MCF 10A (cell line): ENCODE measurements at places on chromosomes 7 and 10. TPM values are rescaled to one million over a fixed set of nuclear protein-coding genes. Genes with fewer than 3 reads are reported as not detected.
A peak's percentile ranks its signal among the peaks of the same experiment; 100 is the strongest.

DNA sequence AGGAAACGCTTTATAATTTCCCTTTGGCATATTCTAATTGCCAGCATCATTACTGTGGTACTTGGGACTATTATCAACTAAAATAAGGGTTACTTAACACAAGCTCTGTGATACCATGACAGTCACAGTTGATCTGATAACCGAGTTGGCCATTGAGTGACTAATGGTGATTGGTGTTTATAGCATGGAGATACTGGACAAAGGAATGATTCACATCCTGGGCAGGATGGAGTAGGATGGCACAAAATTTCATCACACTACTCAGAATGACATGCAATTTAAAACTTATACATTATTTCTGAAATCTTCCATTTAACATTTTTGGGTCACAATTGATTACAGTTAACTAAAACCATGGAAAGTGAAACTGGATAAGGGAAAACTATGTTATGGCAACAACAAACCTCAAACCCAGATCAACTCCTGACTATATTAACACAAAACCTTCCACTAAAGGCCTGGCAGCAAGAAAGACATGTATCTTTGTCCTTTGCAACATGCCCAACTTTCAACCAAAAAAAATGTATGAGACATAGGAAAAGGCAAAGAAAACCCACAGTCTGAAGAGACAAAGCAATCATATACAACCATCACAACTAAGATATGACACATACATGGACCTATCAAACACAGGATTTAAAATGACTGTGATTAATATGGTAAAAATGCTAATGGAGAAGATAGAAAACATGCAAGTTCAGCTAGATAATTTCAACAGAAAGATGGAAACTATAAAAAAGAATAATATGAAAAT lies 208.5 kb upstream of the NRP1 start:
- no peaks in the 10 kb centered on the region for H3K36me3 ChIP-seq
- peak; percentile 58 for DNase-seq
- no peaks in the 10 kb centered on the region for H3K27me3 ChIP-seq
- H3K27ac ChIP-seq: peak overlapping the region; percentile 67
- peaks cover 18% of the 10 kb centered on the region for H3K4me1 ChIP-seq

The PAX4 gene
- total RNA-seq: not detected in 2 replicates

- H3K4me1 ChIP-seq: peaks cover 38% of the 10 kb centered on the region
- H3K27ac ChIP-seq: no peak overlapping the region
- no peak overlapping the region for H3K4me3 ChIP-seq
- no peak for DNase-seq
Measured at GRCh38 chr10:96616961-96617360, 30.1 kb upstream of the TM9SF3 start.

DNA sequence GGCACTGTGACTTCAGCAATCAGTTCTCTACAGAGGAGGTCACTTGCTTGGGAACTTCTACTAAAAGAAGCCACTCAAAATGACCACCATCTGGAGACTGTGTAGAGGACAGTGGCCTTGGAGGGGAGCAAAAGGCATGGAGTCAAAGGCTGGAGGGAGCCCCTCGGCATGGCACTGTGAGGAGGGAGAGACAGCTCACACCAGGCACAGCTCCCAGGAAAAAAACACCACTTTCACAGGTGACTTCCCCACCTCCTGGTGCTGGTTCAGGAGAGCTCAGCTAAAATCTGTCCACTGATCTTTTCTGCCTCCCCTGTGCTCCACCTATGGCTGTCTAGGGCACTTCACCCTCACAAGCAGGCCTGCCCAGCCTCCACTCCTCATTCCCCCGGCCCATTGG lies 649.4 kb upstream of the MGMT start:
- no peaks in the 10 kb centered on the region for H3K4me1 ChIP-seq
- H3K36me3 ChIP-seq: no peaks in the 10 kb centered on the region
- H3K27me3 ChIP-seq: peaks cover under 1% of the 10 kb centered on the region

GRCh38 chr10:59085054-59085453 lies 91.4 kb upstream of the PHYHIPL start:
- peaks cover 76% of the 10 kb centered on the region for H3K27me3 ChIP-seq
- H3K27ac ChIP-seq: no peak overlapping the region
- no peak overlapping the region for H3K4me3 ChIP-seq
- no peaks in the 10 kb centered on the region for H3K36me3 ChIP-seq
- DNase-seq: no peak
- peaks cover 11% of the 10 kb centered on the region for H3K4me1 ChIP-seq

GRCh38 chr10:112231602-112232400 lies 48.2 kb upstream of the GPAM start:
- H3K4me3 ChIP-seq: no peak overlapping the region
- peaks cover 65% of the 10 kb centered on the region for H3K4me1 ChIP-seq
- no peaks in the 10 kb centered on the region for H3K36me3 ChIP-seq
- H3K27ac ChIP-seq: no peak overlapping the region
- no peak for DNase-seq

DNA sequence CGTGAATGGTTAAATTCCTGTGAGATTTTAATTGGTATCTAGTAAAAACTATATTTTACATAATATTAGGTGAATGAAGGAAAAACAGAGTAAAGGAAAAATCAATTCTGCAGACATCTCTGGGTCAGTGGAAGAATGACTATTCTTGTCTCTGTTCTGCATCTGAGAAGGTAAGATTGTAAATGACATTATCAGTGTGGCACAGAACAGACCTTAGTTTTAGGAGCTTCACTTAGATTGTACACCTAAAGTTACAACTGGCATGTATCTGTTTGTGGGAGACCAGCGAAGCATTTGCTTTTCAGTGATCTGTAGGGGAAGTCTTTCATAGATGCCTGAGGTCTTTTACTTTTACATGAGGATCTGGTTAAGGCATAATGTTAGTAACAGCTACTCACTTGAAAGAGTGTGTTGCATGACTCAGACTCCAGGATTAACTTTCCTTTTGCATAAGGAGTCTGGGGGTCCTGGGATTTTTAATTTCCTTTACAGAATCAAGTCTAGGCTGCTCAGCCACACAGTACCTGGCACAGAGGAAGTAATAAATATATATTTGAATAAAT lies 56.2 kb downstream of the JMJD1C start:
- DNase-seq: peak; percentile 19
- no peak overlapping the region for H3K27ac ChIP-seq
- H3K4me3 ChIP-seq: no peak overlapping the region
- H3K36me3 ChIP-seq: peaks cover 20% of the 10 kb centered on the region
- H3K4me1 ChIP-seq: peaks cover 14% of the 10 kb centered on the region

GRCh38 chr10:130026670-130027456 lies 62.8 kb upstream of the EBF3 start:
- peaks cover 21% of the 10 kb centered on the region for H3K4me1 ChIP-seq
- H3K27me3 ChIP-seq: no peaks in the 10 kb centered on the region
- DNase-seq: no peak
- H3K4me3 ChIP-seq: no peak overlapping the region
- no peaks in the 10 kb centered on the region for H3K36me3 ChIP-seq

The KAZALD1 gene
- 2.4 and 6.7 TPM in 2 replicates for total RNA-seq

- peaks cover 10% of the 10 kb centered on the region for H3K4me1 ChIP-seq
- H3K36me3 ChIP-seq: peaks cover 6% of the 10 kb centered on the region
- no peak for DNase-seq
- no peaks in the 10 kb centered on the region for H3K27me3 ChIP-seq
Measured at GRCh38 chr10:71234004-71234894, 21.9 kb downstream of the UNC5B start.

DNA sequence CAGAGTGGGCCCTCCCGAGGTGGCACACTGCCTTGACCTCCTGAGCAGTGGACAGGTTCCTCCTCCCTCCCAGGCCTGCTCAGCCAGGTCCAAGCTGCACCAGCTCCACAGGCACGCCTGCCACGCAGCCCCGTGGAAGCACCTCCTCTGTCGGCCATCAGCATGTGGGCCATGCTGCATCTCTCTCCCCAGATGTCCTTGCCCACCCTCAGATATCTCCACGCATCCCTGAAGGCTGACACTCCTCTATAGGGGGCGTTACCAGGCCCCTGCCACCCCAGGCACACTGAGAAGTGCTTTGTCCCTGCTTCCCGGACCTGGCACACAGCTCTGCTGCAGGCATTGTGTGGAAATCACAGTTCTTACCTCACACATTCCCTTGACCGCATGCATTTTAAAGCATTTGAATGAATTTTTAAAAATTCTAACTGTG lies 598.5 kb downstream of the SDK1 start:
- H3K4me3 ChIP-seq: no peak overlapping the region
- H3K27me3 ChIP-seq: no peaks in the 10 kb centered on the region
- DNase-seq: no peak
- no peak overlapping the region for H3K27ac ChIP-seq
- H3K36me3 ChIP-seq: no peaks in the 10 kb centered on the region
- peaks cover 15% of the 10 kb centered on the region for H3K4me1 ChIP-seq

DNA sequence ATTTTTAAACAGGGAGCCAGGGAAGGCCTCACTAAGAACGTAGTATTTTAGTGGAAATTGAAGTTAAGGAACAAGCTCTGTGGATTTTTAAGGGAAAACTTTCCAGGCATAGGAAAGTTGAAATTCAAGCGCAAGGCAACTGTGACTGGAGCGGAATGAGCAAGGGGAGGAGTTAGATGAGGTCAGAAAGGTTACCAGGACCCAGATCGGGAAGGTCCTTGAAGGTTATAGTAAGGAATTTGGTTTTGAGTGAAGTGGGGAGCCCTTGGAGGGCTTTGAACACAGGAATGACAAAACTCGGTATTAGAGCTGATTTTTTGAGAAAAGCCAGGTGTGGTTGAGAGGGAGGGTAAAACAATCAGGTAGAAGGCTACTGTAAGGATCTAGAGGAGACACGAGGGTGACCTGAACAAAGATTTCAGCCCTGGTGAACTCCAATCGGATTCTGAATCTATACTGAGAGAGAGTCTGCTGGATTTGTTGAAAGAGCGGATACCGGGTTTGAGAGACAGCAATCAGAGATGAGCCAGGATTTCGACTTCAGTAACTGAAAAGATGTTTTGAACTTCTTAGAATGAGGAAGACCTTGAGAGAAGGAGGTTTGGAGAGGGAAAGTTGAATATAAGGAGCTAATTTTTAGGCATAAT lies 1013.9 kb downstream of the NRG3 start:
- no peak overlapping the region for H3K27ac ChIP-seq
- DNase-seq: no peak
- H3K36me3 ChIP-seq: peaks cover 6% of the 10 kb centered on the region
- no peaks in the 10 kb centered on the region for H3K27me3 ChIP-seq

DNA sequence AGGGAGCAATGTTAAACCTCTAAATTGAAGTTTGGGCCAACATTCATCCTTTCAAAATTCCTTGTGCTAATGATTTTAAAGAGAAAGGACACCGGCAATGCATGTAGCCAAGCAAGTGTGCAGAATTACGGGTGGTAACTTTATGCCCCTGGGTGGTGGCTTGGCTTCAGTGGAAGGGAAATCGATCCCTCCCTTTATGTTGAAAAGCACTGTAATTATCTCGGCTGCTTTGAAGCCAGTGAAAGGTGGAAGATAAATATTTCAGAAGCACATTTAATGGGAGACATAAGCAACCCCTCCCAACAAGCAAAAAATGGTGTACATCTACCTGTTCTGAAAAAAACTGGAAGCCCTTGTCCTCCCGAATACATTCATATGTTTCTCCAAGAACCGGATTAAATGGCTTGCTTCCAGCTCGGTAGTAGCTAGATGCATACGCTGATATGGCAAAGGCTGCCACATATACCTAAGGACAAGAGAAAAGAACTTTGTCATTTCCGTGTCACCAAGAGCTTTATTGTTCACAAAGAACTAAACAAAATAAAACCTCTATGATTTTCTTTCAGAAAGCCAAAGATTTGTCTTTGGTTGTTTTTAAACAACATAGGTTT lies 73.3 kb upstream of the GSDME start:
- H3K4me1 ChIP-seq: peaks cover 55% of the 10 kb centered on the region
- DNase-seq: no peak
- H3K27me3 ChIP-seq: no peaks in the 10 kb centered on the region
- H3K27ac ChIP-seq: peak overlapping the region; percentile 42
- peaks cover 54% of the 10 kb centered on the region for H3K36me3 ChIP-seq
- no peak overlapping the region for H3K4me3 ChIP-seq

DNA sequence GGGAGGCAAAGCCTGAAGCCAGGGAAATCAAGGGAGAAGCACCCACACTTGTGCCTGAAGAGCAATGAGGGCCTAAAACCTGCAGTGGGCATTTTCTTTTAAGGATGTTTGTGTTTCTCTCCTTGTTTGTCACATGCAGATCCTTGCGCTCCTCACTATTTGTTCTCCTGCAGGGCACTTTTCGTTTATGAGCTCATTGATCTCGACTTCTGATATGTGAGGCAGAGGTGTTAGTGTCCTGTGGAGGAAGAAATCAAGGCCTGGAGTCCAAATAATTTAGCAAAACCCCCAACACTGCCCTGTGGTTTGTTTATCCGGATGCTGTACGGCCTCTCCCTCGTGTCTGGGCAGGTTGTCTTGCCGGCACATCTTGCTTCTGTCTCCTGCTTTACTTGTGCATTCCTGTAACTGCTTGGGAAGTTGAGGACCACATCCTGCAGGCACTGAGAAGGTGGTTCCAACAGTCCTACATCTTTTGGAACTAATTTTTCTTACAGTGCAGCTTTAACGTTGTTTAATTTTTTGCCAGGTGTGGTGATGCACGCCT lies 13.7 kb downstream of the UBE3C start:
- H3K4me1 ChIP-seq: peaks cover 29% of the 10 kb centered on the region
- no peak overlapping the region for H3K4me3 ChIP-seq
- H3K27ac ChIP-seq: peak overlapping the region; percentile 14
- peaks cover 6% of the 10 kb centered on the region for H3K36me3 ChIP-seq
- no peaks in the 10 kb centered on the region for H3K27me3 ChIP-seq

GRCh38 chr7:157016352-157017041 lies 6.0 kb upstream of the MNX1 start:
- no peak overlapping the region for H3K4me3 ChIP-seq
- DNase-seq: no peak
- no peaks in the 10 kb centered on the region for H3K4me1 ChIP-seq
